ENCODE measurements at places on chromosomes 6 and 20.

DNA sequence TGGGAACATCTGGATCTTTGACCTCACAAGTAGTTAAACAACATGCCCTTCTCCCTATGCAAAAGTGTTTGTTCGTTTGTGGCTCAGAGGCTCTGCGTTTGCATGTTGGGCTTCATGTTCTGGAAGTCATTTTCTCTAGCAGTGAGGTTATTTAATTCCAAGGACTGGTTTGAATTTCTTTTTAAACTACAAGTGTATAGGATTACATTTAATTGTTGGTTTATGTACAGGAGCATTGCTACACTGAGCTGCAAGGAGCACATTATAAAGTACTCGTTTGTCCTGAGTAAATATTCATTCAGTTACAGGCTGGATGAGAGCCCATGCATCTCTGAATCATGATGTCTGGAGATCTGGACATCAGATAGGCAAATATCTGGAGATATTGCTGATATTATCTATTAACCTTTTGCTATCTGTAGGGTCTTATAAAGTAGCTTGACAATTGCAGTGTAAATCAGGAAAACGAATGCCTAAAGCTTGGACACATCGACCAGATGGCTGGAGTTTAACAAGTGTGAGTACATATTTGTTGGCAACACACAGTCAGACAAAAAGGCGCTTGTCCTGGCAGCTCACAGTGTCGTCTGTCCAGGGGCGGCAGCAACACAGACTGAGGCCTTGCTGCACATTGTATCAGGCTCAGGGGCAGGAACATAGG lies 84.6 kb downstream of the PDE7B start:
- no peak for DNase-seq

DNA sequence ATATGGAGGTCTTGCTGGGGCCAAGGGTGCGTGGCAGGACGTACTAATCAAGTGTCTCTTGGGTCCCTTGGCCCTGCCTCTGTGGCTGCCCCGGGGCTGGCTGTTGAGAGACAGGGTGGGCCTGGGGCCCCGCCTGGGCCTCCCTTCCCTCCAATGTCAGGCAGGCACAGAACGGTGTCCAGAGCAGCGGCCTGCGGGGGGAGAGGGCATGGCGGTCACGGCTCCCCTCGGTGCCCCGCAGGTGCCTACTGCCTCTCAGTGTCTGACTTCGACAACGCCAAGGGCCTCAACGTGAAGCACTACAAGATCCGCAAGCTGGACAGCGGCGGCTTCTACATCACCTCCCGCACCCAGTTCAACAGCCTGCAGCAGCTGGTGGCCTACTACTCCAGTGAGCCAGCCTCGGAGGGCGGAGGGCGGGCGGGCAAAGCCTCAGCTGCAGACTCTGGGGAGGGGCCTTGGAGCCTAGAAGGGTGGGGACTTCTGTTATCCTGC lies 50.0 kb downstream of the SRC start:
- no peak for DNase-seq

GRCh38 chr6:897528-898207 lies 204.7 kb upstream of the EXOC2 start:
- no peak for DNase-seq

- no peak for DNase-seq
Observed at GRCh38 chr6:131336596-131336995, 201.3 kb downstream of the AKAP7 start.

GRCh38 chr20:41508335-41508734 lies 109.8 kb downstream of the CHD6 start:
- no peak for DNase-seq

DNA sequence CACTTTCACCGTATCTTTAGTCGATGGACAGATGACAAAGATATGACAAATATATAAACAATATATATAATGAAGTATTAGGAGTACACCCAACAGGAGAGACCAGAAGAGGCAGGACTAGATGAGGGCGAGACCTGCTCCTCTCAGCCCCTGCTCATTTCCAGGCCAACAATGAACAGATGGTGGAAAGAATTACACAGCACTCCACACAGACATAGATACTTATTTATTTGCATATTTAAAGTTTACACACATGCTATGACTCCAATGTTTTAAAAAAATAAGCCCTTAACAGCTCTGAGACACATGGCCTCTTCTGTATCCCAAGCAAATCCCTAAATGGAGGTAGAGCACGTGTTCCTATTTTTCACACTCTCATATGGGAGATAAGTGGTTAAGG lies 10.4 kb downstream of the FAM210B start:
- no peak for DNase-seq

GRCh38 chr20:40966103-40966502 lies 62.5 kb upstream of the TOP1 start:
- no peak for DNase-seq

DNA sequence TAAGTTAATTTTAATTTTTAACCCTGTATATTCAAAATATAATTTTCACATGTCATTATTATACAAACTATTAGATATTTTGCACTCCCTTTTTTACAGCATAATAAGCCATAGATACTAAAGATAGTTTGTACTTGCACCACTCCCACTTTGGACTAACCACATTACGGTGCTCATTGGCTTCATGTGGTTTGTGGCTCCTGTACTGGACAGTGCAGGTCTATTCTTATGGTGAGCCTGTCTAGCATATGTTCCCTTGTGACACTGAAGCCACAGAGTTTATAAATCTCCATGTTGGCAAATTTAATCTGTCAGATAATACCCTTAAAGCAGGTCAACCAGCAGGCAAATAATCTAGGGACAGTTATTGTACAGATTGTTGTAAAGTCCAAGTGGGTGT lies 354.4 kb upstream of the KCNQ5 start:
- no peak for DNase-seq

DNA sequence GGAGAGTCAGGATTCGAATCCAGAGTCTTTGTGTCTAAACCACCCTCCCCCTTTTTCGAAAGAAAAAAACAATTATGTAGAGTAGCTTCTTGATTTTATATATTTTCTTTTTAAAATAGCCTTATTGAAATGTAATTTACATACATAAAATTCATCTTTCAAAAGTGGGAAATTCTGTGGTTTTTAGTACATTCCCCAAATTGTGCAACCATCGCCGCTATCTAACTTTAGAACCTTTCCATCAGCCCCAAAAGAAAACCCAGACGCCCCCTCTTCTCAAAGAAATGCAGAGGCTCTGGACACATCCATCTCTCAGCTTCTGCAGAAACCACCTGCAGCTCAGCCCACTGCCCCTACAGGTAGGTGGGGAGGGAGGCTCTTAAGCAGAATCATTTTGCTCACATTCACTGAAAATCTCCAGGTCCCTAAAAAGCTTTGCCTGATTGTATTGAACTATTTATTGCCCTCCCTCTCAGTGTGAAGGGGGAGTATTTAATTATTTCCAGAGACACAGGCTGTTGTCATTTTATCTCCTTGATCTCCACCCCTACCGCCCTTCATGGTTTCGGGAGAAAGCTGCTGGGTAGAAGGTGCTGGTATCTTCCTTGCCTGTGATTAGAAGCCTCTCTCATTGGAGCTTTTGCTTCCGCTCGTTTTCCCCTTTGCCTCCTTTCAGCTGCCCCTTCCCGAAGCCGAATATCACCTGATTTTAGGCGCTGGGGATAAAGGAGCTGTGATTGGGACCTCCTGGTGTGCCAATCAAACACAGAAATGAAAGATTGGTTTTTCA lies 68.7 kb upstream of the KCNG1 start:
- no peak for DNase-seq

- peak; percentile 84 for DNase-seq
Observed at GRCh38 chr20:63553251-63553932, 567 bp upstream of the FNDC11 start.

DNA sequence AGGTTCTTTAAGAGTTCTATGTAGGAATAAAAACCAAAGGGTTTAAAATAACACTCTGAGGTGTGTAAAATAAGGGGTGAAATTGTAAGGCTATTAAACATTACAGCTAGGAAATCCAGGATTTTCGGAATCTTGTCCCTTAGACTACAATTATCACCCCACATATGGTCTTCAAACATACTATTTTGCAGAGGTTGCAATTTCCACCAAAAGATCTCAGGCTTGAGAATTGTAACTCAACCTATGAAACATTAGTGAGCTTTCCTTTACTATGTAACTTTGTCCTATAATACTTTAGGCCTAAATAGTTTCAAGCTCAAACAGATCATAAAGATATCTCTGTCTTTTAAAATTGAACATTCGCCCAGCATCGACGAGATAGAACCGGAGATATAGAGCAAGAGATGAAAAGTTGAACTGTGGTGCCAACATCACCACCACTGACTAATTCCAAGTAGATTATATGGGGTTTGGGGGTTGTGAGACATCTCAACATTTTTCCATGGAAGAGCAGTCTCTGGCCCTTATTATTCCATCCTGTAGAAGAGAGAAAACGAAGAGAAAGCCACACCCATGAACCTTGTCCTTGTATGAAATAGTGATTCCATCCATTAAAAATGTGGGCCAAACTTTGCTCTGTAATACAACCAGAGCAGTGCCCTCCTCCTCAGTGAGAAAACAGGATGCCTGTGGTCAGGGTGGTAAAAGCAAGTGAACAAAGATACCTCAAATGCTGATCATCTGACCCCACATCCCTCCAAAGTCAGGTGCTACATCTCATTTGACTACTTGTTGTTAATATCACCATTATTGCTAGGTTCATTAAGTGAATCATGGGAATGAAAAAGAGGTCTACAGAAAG lies 284.5 kb upstream of the GJE1 start:
- no peak for DNase-seq
